ENCODE measurements at places on chromosomes 6 and 20. TPM values are rescaled to one million over a fixed set of nuclear protein-coding genes. Genes with fewer than 3 reads are reported as not detected.

The TMEM30A gene
- 23.4 TPM for total RNA-seq

The PRR18 gene
- total RNA-seq: not detected

The CPXM1 gene
- total RNA-seq: 2.7 TPM

The ZSWIM1 gene
- 9.4 TPM for total RNA-seq

The GHRH gene
- not detected for total RNA-seq

The CRISP2 gene
- not detected for total RNA-seq

The FRS3 gene
- total RNA-seq: 4.8 TPM

The B3GAT2 gene
- total RNA-seq: not detected

The TMEM74B gene
- 2.0 TPM for total RNA-seq

The RGS19 gene
- total RNA-seq: 40.2 TPM

GRCh38 chr6:128993166-128993565 is 110.2 kb downstream of the LAMA2 start:
- no peak overlapping the region for H3K4me3 ChIP-seq
- DNase-seq: no peak
- no peaks in the 10 kb centered on the region for H3K4me1 ChIP-seq
- peaks cover 1% of the 10 kb centered on the region for H3K36me3 ChIP-seq
- peaks cover 13% of the 10 kb centered on the region for H3K27me3 ChIP-seq

GRCh38 chr6:50610562-50610961 is 102.8 kb upstream of the TFAP2D start:
- no peaks in the 10 kb centered on the region for H3K27me3 ChIP-seq
- H3K27ac ChIP-seq: no peak overlapping the region
- no peaks in the 10 kb centered on the region for H3K4me1 ChIP-seq
- DNase-seq: no peak
- no peaks in the 10 kb centered on the region for H3K36me3 ChIP-seq

DNA sequence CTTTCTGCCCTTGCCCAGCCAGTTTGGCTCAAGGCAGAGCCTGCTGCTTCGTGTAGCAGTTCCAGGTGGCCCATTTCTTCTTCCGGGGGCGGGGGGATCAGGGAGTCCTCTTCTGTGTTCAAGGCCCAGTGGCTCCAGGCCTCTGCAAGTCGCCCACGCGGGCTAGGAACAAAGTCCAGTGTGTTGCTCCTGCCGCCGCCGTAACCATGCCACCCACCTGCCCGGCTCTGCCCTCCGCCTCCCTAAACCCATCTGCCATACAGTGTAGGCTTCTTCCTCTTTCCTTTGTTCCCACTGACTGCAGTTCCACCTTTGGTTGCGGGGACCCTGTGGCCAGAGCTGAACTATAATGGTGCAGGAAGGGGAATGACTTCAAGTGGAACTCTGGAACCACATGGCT is 43.9 kb upstream of the SRF start:
- DNase-seq: no peak
- no peaks in the 10 kb centered on the region for H3K36me3 ChIP-seq
- H3K4me1 ChIP-seq: no peaks in the 10 kb centered on the region
- H3K4me3 ChIP-seq: no peak overlapping the region
- no peak overlapping the region for H3K27ac ChIP-seq
- H3K27me3 ChIP-seq: no peaks in the 10 kb centered on the region

DNA sequence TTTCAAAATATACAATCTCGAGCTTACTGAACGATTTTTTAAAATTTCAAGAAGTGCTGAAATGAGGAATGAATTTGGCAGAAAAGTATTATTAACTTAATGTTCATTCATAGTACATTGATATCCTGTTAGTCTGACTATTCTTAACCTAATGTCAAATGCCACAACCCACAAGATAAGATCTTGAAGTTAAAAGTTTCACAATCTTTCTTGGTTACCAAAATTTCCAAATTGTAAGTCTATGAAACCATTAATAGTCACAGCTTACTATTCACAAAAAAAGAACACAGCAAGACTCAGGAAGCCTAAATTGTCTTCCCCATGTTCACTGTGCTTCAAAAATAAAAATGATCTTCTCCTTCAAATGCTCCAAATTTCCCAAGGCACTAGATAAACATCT is 71.3 kb downstream of the HACE1 start:
- peaks cover 22% of the 10 kb centered on the region for H3K36me3 ChIP-seq
- H3K4me3 ChIP-seq: no peak overlapping the region
- no peak for DNase-seq
- H3K27ac ChIP-seq: peak overlapping the region; percentile 37
- no peaks in the 10 kb centered on the region for H3K27me3 ChIP-seq

DNA sequence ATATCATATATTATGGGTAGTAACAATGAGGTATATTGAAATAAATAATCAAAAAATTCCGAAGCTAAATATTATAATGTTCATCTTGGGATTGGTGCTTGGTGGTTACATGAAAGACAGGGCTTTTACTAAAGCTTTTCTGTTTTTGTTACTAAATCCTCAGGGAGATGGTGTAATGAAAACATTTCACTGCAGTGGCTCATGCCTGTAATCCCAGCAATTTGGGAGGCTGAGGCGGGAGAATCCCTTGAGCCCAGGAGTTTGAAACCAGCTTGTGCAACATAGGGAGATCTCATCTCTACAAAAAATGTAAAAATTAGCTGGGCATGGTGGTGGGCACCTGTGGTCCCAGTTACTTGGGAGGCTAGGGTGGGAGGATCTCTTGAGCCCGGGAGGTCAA is 42.9 kb downstream of the AFG1L start:
- H3K27ac ChIP-seq: no peak overlapping the region
- no peaks in the 10 kb centered on the region for H3K27me3 ChIP-seq
- H3K36me3 ChIP-seq: no peaks in the 10 kb centered on the region

- peaks cover 11% of the 10 kb centered on the region for H3K27me3 ChIP-seq
- no peaks in the 10 kb centered on the region for H3K36me3 ChIP-seq
- H3K27ac ChIP-seq: no peak overlapping the region
- H3K4me1 ChIP-seq: peaks cover 8% of the 10 kb centered on the region
- H3K4me3 ChIP-seq: peak overlapping the region; percentile 61
Observed at GRCh38 chr6:11153447-11153846, 41.9 kb upstream of the ERVFRD-1 start.

DNA sequence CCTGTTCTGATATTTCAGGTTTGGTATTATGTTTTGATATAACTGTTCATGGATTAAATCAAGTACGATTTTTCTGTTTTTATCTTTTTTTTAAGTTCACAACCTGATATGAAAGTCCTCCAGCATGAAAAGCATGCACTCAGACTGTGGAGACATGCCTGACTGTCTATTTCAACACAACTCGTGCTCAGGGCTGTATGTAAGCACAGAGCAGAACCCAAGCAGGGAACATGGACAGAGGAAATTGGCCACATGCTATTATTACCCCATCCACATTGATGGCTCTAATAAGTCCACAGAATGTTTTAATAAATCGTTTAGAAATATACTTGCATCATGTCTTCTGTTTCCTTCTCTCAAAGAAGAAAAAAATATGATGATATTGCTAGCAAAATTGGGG is 730.4 kb downstream of the C6orf118 start:
- no peaks in the 10 kb centered on the region for H3K4me1 ChIP-seq
- no peak for DNase-seq
- H3K27ac ChIP-seq: no peak overlapping the region
- H3K27me3 ChIP-seq: no peaks in the 10 kb centered on the region
- H3K4me3 ChIP-seq: no peak overlapping the region
- H3K36me3 ChIP-seq: no peaks in the 10 kb centered on the region

- peaks cover 51% of the 10 kb centered on the region for H3K27me3 ChIP-seq
- H3K36me3 ChIP-seq: no peaks in the 10 kb centered on the region
- DNase-seq: peak; percentile 71
Observed at GRCh38 chr6:17281100-17281496, at the start of gene RBM24. Gene RBM24 (plus strand): TSS chr6:17281361. CDS start chr6:17281582, 221 bp downstream.

DNA sequence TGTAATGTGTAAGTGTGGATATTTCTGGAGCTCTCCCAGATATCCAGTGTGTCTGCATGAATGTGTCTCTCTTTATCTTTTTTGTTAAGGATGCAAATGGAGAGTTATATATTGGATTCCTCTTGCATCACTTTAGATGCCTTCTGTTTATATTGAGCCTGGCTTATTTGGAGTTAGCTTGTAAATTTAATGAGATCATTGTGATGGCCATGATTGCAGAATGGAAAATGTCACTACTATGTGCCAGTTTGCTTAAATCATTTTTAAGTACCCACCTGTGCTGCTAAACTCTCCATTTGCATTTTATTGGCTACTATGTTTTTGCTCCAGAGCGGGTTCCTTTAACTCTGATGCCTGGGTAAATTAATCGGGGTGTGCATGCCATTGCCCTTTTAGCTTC is 334.8 kb downstream of the UTRN start:
- no peaks in the 10 kb centered on the region for H3K36me3 ChIP-seq
- H3K4me3 ChIP-seq: no peak overlapping the region
- no peak overlapping the region for H3K27ac ChIP-seq
- no peaks in the 10 kb centered on the region for H3K27me3 ChIP-seq

DNA sequence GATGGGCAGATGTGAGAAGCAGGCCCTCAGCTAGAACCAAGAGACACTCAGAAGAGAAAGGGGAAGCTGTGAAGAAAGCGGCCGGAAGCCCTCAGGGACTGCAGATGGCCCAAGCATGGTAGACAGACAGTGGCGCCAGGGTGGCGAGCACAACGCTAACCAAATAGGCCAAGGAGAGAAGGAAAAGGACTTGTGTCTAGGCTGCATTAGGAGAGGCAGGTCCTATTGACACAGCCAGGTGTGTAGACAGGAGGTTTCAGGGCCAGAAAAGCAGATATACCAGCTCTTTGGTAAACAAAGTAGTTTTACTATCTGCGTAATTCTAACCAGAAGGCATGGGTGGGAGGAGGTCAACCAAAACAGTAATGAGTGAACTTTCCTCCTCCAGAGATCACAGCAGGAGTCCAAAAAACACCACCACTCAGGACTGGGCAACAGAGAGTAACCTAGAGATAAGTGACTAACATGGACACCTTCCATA is 15.8 kb upstream of the MAP7 start:
- no peak overlapping the region for H3K27ac ChIP-seq
- H3K4me3 ChIP-seq: no peak overlapping the region
- peaks cover 16% of the 10 kb centered on the region for H3K36me3 ChIP-seq
- peaks cover 2% of the 10 kb centered on the region for H3K4me1 ChIP-seq

Data from activated CD4-positive, alpha-beta T cell treated with anti-CD3 and anti-CD28 coated beads for 36 hours (primary cell).